ENCODE measurements at places on chromosomes 6 and 20. TPM values are rescaled to one million over a fixed set of nuclear protein-coding genes. Genes with fewer than 3 reads are reported as not detected.

DNA sequence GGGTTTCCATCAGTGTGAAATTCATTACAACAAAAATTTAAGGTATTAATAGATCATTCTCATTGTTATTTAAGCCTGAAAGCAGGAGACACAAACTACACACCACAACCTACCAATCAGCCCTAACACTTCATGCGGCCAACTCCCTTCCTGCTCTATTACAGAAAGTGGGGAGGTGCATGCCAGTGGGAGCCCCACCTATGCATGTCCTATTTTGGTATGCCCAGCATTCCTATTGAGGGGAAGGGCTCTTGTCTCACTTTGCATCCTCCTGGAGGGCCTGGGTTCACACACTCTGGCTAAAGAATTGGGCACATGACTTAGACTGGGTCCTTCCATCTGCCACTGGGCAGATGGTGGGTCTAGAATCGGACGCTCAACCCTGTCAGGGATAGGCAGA is 450.0 kb downstream of the PTPRT start:
- H3K4me1 ChIP-seq, result no peaks in the 10 kb centered on the region
- no peaks in the 10 kb centered on the region for H3K27me3 ChIP-seq
- DNase-seq, result no peak
- H3K27ac ChIP-seq, result no peak overlapping the region

DNA sequence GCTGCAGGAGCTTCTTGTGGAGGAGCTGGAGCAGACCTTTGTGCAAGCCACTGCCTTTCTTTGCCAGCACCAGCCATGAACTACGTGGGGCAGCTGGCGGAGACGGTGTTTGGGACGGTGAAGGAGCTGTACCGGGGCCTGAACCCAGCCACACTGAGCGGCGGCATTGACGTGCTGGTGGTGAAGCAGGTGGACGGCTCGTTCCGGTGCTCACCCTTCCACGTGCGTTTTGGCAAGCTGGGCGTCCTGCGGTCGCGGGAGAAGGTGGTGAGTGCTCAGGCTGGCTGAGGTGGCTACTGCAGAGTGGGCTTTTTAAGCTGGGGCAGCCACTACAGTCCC is 5.1 kb downstream of the LPIN3 start:
- no peaks in the 10 kb centered on the region for H3K4me1 ChIP-seq
- no peak overlapping the region for H3K4me3 ChIP-seq
- H3K27ac ChIP-seq, result no peak overlapping the region
- H3K27me3 ChIP-seq, result no peaks in the 10 kb centered on the region

- no peaks in the 10 kb centered on the region for H3K36me3 ChIP-seq
- H3K27ac ChIP-seq, result no peak overlapping the region
- no peak for DNase-seq
Observed at GRCh38 chr6:128078276-128078675, 177.4 kb upstream of the THEMIS start.

- peaks cover 30% of the 10 kb centered on the region for H3K4me1 ChIP-seq
- no peak overlapping the region for H3K4me3 ChIP-seq
Observed at GRCh38 chr6:29720863-29721262, 2.4 kb upstream of the HLA-F start.

Gene IMPG1
- total RNA-seq, result not detected

- DNase-seq, result no peak
- no peak overlapping the region for H3K4me3 ChIP-seq
- H3K27ac ChIP-seq, result no peak overlapping the region
- H3K27me3 ChIP-seq, result peaks cover 3% of the 10 kb centered on the region
- peaks cover 3% of the 10 kb centered on the region for H3K4me1 ChIP-seq
- no peaks in the 10 kb centered on the region for H3K36me3 ChIP-seq
Observed at GRCh38 chr6:13256266-13257001, 71.9 kb downstream of the TBC1D7 start.

DNA sequence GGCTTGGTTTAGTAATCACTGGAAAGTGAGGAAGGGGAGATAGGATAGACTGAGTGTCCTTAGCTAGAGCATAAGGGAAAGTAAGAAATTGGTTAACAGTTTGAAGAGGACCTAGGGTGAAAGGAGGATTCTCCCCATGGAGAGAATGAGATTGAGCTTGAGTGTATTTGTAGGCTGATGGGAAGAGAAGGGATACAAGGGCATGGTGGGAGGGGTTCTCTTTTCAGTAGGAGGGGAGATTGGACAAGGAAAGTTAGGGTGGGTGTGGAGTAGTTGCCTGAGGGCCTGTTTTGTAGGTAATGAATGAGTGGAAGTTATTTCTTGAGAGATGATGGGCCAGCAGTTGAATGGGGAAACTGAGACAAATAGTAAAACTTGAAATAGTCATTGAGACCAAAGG is 1.9 kb downstream of the TRMT11 start:
- no peak overlapping the region for H3K27ac ChIP-seq
- no peak overlapping the region for H3K4me3 ChIP-seq
- H3K27me3 ChIP-seq, result no peaks in the 10 kb centered on the region
- DNase-seq, result no peak
- H3K36me3 ChIP-seq, result no peaks in the 10 kb centered on the region
- peaks cover 9% of the 10 kb centered on the region for H3K4me1 ChIP-seq
